ENCODE measurements at places on chromosomes 2 and 18.

DNA sequence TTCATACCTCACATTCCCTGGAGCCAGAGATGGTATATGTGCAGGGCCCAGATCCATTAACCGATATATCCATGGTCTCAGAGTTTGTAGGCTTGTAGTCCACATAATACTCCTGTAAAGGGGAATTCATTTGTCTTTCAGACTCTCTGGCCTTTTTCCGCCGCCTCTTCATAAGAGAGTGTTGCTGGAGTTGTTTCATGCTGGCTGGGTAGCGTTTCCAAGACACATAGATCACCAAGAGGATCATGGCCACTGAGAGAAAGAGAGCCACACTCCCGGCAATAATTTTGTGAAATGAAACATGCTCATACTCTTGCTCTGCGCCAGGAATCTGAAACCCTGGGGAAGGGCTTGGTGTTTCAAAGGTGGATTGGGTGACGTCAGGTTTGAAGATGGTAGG, 3.9 kb downstream of the LRRTM4 start:
- DNase-seq, result no peak

DNA sequence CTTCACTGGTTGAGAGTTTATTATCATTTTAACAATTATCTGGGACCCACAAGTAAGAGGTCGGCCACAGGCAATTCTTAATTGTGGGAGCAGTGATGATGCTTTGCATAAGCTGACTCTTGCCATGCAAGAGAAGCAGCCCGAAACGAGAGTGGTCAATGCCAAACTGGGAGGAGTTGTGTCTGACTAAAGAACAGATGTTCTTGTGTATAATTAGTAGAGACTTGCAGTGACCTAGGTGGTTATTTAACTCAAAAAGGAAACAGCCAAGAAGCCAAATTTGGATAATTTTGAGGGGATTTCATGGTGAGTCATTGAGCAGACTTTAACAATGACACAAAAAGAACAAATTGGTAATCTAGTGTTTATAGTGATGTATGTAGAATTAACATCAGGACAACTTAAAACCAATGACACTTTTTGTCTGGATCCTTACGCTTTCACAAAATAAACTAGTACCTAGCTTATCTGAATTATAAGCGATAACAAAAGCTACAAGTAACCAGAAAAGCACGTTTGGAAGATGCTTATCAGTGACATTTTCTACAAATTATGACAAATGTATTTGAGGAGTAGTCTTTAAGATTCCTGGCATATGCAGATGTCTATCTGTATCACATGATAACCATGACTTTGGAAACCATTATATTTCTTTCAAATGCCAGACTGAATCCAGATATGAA, 184.7 kb upstream of the DLGAP1 start:
- DNase-seq, result no peak

- DNase-seq, result no peak
Measured at GRCh38 chr2:157930728-157931127, 54.6 kb upstream of the ACVR1 start.

GRCh38 chr2:170928036-170928823, 823 bp upstream of the GORASP2 start:
- DNase-seq, result peak; percentile 26

DNA sequence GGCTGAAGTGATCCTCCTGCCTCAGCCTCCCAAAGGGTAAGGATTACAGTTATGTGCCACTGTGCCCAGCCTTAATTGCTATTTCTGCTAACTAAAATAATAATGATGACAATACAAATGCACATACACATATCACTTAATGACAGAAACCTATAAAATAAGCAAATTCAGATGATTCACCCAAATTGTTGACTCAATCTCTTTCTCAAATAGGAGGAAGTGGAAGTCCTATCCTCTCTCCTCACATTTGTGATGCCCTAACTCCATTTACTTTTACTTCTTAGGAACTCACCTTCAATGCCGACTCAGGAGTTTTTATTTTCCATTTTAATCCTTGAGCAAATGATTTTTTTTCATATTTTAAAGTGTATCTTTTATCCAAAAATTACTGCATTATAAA, 24.5 kb upstream of the RAPH1 start:
- no peak for DNase-seq

GRCh38 chr2:177038787-177039484, 173.7 kb upstream of the HNRNPA3 start:
- DNase-seq, result no peak

DNA sequence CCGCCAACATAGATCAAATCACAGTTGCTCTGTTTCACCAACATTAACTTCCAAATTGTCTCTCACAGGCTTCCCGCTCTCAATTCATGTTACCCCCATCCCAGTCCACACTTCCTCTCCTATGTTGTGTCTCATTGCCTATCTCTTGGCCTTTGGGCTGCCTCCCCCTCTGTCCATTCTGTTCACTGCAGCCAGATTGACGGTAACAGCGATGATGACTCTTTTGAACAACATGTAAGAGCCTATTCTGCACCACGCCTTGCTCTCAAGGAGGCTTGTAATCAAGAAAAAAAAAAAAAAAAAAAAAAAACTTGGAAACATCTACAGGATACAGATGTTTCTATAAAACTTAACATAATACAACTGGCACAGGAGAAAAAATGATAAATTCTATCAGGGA, 77.3 kb upstream of the RMDN2 start:
- DNase-seq, result no peak

- DNase-seq, result no peak
Measured at GRCh38 chr2:157055660-157056199, 201.8 kb upstream of the GALNT5 start.

DNA sequence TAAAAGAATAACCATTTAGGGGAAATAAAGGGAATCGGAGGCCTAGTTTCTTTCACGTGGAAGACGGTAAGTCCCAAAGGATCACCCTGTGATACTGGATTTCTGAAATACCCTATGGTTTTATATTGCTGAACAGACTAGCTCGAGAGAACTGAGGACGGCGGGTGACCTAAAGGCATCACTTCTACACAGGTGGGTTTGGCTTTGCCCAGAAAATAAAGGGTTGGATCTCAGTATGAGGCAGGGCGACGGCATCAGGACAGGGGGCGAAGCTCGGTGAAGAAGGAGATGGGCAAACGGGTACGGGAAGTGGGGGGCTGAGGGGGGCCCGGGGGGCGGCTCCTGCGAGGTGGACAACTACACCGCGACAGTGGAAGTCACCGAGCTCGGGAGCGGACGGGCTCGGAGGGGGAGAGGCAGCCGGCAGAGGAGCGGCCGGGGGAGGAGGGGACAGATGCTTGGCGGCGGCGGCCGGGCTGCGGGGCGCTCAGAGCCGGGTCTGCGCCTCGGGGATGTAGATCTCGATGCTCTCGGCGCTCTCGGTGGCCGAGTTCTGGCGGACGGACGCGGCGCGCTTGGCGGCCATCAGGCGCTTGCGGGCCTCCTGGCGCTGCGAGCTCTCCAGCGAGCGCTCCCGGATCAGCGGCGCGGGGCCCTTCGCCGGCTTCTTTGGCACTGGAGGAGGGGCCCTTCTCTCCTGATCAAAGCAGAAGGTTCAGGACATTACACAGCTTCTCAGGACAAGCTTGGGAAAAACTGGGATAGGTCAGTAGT, 48.9 kb downstream of the TGIF1 start:
- DNase-seq, result peak; percentile 33

DNA sequence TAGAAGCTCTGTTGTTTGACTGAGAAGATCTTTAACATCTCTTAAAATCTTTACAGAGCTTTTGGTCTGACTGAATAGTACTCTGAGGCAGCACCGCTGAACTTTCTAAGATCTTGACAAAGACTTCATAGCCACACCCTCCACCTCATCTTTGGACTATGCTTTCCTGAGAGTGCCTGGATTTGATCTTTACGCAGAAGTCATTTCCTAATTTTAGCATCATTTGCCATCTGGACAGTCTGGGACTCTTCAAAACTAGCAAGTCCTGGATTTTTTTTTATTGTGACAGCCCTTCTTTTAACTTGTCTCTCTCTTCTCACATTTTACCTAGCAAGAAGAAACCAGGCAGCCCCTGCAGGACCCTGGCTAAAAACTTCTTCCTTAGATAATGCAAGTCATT, 188.8 kb downstream of the CTIF start:
- no peak for DNase-seq

- DNase-seq, result peak; percentile 76
Measured at GRCh38 chr2:73284296-73285158, at the start of gene FBXO41. Gene FBXO41, minus strand, starts transcription at chr2:73284478. Its CDS starts 14,848 bp downstream, at chr2:73269630.

- no peak for DNase-seq
Measured at GRCh38 chr2:56217106-56217505, 33.3 kb downstream of the CCDC85A start.

GRCh38 chr18:49028801-49029506, 78.2 kb upstream of the SMAD7 start:
- no peak for DNase-seq

DNA sequence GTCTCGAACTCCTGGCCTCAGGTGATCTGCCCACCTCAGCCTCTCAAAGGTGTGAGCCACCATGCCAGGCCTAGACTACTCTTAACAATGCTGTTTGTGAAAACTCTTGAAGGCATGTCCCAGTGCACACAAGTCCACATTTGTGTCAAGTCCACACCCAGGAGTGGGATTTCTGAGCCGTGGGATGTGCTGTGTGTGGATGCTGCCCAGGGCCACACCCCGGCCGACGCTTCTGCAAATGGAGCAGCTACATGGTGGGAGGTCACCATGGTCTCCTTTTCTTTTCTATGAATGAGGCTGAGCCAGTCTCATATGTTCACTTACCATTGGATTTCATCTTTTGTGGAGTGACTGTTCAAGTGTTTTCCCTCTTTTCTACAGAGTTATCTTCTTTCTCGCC, 15.8 kb downstream of the SNED1 start:
- DNase-seq, result no peak
